ENCODE measurements at places on chromosomes 5 and 9.
A peak's percentile ranks its signal among the peaks of the same experiment; 100 is the strongest.

GRCh38 chr5:107955321-107955720 is 284.6 kb upstream of the EFNA5 start:
- no peak for DNase-seq

- DNase-seq: no peak
Observed at GRCh38 chr5:54390015-54390414, 65.5 kb upstream of the HSPB3 start.

DNA sequence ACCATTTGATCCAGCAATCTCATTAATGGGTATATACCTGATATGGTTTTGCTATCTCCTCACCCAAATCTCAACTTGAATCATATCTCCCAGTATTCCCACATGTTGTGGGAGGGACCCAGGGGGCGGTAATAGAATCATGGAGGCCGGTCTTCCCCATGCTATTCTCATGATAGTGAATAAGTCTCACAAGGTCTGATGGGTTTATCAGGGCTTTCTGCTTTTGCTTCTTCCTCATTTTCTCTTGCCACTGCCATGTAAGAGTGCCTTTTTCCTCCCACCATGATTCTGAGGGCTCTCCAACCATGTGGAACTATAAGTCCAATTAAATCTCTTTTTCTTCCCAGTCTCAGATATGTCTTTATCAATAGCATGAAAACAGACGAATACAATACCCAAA is 74.5 kb upstream of the APC start:
- no peak for DNase-seq

GRCh38 chr9:71984831-71985281 is 73.4 kb downstream of the C9orf85 start:
- DNase-seq: no peak

DNA sequence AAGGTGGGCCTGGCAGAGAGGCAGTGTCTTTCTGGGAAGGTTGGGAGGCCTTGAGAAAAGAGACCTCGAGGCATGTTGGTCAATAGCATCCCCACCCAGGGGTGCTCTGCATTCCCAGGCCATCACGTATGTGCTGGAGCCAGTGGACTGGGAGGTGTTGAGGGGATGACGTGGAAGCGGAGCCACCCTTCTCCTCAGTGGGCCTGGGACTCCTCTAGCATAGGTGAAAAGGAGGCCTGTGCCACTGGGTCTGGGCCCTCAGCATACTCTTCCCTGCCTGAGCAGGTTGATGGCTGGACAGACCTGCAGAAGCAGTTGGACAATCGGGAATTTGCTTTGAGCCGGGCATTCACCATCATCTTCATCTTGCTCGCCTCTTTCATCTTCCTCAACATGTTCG is 25.5 kb downstream of the PITX1 start:
- DNase-seq: no peak

GRCh38 chr5:160901656-160902055 is 49.6 kb upstream of the ATP10B start:
- no peak for DNase-seq

- no peak for DNase-seq
Observed at GRCh38 chr9:16675131-16675530, 195.3 kb downstream of the BNC2 start.

GRCh38 chr5:142641711-142642110 is 44.2 kb downstream of the FGF1 start:
- no peak for DNase-seq

DNA sequence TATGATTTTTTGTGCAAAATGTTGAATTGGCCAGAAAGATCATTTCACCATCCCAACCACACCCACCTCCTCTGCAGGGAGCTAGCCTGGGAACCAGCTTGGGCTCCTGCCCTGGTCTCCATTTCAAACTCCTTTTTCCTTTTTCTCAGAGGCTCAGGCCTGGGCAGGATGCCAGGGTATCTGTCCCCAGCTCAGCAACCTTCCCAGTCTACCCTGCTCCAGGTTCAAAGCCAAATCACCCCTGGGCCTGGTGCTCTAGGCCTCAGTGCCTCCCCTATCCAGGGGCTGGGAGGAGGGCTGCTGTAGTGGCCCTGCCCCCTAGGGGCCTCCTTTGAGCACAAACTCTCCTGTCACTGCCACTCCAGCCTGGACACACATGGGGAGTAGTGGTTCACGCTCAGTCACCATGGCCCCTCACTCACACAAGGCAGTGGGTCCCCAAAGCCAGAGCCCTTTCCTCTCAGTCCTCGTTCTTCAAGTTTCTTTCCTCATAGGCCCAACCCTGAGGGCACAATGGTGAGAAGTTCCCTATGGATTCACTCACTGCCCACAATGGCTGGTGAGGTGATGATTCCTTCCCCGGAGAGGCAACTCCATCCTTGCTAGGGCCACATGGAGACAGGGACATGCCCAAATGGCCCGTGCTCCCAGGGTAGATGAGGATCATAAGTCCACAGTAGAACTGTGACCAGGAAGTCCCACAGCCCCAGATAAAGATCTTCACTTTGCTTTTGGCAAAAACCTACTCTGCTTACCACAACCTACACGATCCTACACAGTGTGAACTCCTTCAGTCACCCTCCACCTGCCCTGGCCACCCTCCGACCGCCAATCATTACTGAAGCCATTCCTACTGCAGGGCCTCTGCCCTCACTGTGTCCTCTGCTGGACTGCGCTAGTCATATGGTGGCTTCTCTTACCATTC is 1.6 kb upstream of the ST6GALNAC4 start:
- no peak for DNase-seq

- DNase-seq: no peak
Observed at GRCh38 chr9:36011379-36011778, 25.3 kb upstream of the RECK start.

DNA sequence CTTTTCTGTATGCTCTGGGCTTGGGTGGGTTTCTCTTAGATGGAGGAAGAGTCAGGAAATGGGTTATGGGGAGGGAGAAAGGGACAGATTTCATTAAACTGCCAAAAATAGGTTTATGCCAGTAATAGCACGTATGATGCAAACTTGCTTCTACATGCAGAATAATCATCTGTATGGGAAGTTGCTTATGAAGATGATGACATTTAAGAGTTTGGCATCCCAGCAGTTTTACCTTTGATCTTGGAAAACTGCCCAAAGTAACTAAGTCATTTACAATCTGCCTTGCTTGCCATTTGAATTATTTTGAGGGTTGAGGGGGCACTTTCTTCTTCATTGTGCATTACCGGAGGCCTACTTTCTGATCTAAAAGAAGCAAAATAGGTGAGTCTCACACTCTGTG is 282.9 kb upstream of the ANKRD55 start:
- no peak for DNase-seq

GRCh38 chr5:133877351-133878235 is 90.8 kb downstream of the C5orf15 start:
- no peak for DNase-seq

GRCh38 chr5:141617682-141618029 is 1.1 kb downstream of the DIAPH1 start:
- DNase-seq: no peak

- DNase-seq: no peak
Observed at GRCh38 chr5:75078027-75078426, 25.7 kb upstream of the GCNT4 start.

GRCh38 chr5:14908172-14908571 is 36.6 kb upstream of the ANKH start:
- no peak for DNase-seq

GRCh38 chr9:98726735-98727134 is 18.0 kb upstream of the GABBR2 start:
- DNase-seq: no peak

- no peak for DNase-seq
Observed at GRCh38 chr9:106333481-106333880, 529.5 kb upstream of the ZNF462 start.

DNA sequence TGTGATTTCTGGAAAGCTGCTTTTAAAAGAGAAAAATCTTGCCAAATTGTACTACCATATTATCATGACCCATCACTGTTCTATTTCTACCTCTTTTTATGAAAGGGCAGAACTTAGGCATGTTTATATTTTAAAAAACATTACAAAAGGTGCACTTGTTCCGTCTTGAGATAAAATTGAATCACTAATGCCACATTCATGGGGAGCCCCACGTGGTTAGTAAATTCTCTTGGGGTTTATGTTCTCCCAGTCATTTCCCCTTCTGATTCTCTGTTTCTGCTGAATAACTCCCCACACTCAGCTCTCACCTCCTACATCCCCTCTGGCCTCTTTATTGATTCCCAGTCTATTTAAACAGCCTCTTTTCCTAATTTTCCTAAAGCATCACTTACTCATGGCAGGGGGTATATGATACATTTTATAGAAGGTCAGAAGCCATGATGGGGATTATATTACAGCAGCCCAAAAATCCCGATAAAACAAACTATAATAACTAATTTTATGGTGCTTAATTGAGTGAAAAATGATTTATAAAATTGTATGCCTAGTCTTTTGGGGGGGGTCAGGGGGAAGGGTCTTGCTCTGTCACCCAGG is 19.7 kb upstream of the VLDLR start:
- no peak for DNase-seq

DNA sequence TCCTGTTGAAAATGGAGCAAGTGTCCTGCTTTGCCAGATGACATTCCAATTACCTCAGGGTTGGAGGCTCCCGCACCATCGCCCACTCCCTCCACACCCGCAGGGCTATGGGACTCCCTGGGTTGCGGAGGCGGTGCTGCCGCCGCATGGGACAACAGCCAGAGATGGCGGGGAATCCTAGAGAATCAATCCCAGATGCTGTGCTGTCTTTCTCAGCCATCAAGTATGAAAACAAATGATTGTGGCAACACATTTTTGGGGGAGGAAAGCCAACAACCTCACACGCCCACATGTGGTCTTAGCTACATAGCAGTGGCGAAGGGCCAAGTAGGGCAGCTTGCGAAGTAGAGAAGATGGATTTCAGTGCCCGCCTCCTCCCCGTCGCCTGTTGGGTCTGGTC is 46.7 kb downstream of the IL31RA start:
- DNase-seq: no peak

- peak; percentile 63 for DNase-seq
Observed at GRCh38 chr9:137021979-137022661, 5.9 kb downstream of the ABCA2 start.

DNA sequence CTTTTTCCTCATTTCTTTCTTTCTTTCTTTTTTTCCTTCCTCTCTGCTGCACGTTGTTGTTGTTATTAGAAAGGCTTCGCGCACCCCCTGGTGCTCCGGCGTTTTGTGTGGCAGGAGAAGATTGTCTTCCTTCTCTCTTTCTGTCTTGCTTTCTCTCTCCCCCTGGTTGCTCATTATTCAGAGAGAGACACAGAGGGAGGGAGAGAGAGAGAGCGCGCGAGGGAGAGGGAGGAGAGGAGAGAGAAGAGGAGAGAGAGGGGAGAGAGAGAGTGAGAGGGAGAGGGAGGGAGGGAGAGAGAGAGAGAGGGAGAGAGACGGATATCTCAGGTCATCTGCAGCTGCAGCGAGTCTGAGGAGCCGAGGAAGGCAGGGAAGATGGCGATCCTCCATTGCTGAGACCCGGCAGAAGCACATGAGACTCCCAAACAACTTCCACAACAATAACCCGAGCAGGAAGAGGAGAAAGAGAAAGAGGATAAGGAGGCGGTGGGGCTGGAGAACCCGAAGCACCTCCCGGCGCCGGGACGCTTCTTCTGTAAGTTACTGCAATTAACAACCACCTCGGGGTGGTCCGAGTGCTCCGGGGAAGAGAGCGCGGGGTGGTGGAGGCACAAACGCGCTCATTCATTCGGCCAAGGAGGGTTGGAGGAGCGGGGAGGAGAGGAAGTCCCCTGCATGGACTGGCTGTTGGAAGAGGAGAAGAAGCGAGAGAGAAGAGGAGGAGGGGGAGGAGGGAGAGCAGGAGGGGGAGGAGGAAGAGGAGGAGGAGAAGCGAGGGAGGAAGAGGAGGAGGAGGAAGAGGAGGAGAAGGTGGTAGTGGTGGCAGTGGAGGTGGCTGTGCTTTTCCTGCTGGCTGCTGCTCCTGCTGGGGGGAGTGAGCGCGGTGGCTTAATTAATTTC is at the start of gene ZNF462:
Gene ZNF462, plus strand, starts transcription at position 346 of the 900 bp plus-strand sequence. CDS start 60,218 bp downstream, outside the sequence.
- DNase-seq: no peak

DNA sequence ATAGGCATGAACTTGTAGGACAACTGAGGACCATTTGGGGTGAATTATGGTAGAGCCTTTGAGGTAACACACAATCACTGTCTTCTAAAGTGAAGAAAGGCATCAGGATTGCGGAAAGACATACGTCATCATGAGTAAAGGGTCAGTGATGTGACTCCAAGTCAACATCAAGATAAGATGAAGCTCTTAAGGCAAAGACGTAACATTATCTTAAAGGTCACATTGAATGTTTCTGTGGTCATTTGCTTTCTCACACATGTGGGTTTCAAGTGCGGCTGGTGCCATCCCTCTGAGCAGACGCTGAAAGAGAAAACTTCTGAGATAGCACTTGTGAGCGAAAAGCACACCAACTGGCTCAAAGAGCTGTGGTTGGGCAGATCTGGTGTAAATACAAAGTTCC is 63.3 kb upstream of the GRAMD2B start:
- no peak for DNase-seq

GRCh38 chr9:22047596-22047995 is 38.5 kb upstream of the CDKN2B start:
- no peak for DNase-seq

DNA sequence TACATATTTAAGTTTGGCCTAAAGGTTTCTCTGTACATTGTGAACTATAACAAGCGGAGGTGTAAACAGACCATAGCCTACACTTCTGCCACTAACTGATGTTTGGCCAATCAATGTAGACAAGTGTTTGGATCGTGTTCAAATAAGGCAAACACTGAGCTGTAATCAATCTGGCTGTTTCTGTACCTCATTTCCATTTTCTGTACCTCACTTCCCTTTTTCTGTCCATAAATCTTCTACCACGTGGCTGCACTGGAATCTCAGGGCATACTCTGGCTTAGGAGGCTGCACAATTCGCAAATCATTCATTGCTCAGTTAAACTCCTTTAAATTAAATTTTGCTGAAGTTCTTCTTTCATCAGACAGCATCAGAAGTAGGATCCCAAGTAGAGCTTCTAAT is 140.9 kb downstream of the SLC25A46 start:
- no peak for DNase-seq

- DNase-seq: no peak
Observed at GRCh38 chr9:19615036-19615624, 173.7 kb downstream of the SLC24A2 start.

DNA sequence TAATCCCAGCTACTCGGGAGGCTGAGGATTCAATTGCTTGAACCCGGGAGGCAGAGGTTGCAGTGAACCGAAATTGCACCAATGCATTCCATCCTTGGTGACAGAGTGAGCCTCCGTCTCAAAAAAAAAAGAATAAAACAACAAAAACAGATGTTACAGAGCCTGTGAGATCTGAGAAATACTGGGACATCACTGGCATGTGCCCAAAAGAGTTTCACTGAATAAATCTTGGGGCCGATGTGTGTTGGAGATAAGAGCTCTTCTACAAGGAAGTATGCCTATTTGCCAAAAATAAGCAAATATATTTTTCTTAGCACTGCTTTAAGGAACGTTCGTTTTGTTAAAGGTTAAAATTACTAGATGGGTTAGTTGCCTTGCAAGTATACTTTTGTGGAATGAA is 55.1 kb downstream of the KIAA1958 start:
- DNase-seq: no peak

- DNase-seq: no peak
Observed at GRCh38 chr5:156913719-156914370, 49.2 kb downstream of the TIMD4 start.

- DNase-seq: no peak
Observed at GRCh38 chr9:27227192-27227591, 69.8 kb downstream of the EQTN start.
